CD4-positive, alpha-beta T cell treated with Interleukin-12 subunit alpha and Interleukin-12 subunit beta, for 1 hour (primary cell): ENCODE measurements at places on chromosomes 1 and 21.

DNA sequence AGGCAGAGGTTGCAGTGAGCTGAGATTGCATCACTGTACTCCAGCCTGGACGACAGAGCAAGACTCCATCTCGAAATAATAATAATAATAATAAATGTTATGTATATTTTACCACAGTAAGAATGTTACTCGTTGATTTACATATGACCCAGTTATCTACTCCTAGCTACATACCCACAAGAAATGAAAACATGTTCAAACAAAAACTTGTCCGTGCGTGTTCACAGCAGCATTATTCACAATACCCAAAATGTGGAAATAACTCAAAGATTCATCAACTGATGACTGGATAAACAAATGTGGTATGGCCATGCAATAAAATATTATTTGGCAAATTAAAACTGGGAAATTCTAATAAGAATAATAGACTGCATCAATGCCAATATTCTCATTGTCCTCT, 31.7 kb upstream of the ENSA start:
- no peak for DNase-seq

DNA sequence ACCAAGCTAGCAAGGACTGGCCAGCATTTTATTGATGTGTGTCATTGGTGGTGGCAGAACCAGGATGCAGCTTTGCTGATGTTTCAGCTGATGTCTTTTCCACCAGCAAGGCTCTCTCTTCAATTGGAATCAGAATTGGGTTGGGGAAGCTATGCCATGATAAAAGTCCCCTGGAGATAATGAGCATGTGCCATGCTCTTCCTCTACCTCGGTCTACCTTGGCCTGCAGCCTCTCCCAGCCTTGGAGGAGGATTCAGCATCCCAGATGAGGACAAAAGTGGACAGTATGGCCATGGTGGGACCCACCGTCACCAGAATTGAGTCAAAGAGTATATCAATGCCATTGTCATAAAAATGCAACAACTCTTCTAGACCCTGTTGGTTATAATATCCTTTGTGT, 8.6 kb downstream of the AVPR1B start:
- no peak for DNase-seq

- DNase-seq = no peak
These were observed 3.0 kb downstream of the SLC19A1 start for GRCh38 chr21:45539046-45539795.

DNA sequence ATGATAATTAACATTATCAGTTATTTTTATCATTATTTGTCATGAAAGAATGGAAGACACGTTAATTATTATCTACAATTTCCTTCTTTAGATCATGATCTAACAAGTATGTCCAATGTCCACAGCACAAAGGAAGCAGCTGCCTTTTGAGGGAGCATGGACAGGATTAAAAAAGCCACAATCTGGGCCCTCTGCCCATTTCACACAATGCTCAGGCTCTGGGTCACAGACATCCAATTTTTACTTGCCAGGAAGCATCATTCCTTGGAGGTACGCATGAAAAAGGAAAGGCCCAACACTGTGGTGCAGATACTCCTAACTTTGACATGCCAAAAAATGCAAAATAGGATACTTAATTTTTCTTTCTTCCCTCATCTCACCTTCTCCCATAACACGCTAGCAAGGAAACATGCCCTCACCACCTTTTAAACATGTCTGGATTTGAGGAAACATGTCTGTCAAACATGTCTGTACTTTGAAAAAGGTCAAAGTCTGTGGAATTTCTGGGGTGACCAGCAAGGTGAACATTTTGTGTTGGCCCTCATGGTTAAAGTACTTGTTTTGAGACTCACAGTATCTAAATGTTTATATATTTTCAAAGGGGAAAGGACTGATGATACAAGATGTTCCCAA, 40.0 kb downstream of the GADD45A start:
- DNase-seq = no peak

DNA sequence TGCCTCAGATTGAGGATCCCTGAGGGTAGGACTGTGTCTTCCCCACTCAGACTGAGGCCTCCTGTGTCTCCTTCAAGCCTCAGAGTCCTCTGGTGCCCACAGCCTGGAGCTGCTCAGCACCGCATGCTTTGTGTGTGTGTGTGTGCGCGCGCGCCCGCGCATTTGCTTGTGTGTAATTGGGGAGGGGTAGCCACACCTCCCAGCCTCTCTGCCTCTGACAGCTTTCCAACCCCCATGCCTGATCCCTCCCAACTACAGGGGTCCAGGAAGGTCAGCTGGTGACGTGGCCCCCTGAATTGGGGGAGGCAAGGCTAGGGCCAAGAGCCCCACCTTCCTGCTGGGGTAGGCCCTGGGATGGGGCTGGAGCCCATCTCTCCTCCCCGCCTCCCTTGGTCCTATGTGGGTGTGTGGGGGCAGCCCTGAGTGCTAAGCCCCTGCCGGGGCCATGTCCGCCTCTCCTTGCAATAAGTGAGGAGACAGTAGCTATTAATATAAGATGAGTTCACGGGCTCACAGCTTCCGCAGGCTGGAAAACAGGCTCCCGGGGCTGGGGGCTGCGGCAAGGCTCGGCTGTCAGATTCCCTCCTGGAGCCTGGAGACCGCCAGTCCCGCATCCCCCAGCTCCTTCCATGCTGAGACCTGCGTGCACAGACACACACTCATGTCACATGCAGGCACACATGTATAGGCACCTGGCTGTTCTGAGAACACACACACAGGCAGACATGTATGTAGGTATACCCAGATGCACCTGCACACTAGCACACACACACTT, 7.0 kb downstream of the GPR3 start:
- no peak for DNase-seq

DNA sequence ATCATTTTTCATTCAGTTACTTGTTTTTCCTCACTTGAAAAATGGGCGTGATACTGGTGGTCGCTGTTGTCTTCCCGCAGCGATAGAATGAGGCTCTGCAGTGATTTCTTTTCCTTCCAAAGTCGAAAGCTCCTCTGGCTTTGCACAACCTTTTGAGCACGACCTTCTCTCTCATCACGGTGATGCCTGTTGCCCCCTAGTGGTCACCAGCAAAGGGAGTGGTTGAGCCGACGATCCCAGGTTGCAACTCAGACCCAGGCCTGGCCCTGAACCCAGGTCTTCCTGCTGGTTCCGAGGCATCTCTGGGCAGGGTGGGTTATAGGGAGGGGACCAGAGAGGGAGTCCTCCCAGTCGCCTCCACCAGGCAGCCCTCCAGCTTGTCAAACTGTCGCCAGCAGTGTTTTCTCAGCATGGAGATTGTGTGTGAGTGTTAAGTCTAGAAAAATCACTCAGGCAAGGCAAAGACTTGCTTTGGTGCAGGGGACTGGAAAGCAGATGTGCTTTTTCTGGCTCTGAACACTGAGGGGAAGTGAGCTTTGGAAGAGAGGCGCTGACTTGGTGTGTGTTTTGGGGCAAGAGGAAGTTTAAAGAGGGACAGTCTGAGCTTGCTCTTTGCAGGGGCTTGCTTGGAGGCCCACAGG, 285.3 kb downstream of the CAMTA1 start:
- DNase-seq = peak; percentile 46

- DNase-seq = no peak
These were observed 38.2 kb downstream of the BRINP3 start for GRCh38 chr1:190439447-190439846.

- no peak for DNase-seq
These were observed 55.6 kb downstream of the GLUL start for GRCh38 chr1:182335771-182336566.

DNA sequence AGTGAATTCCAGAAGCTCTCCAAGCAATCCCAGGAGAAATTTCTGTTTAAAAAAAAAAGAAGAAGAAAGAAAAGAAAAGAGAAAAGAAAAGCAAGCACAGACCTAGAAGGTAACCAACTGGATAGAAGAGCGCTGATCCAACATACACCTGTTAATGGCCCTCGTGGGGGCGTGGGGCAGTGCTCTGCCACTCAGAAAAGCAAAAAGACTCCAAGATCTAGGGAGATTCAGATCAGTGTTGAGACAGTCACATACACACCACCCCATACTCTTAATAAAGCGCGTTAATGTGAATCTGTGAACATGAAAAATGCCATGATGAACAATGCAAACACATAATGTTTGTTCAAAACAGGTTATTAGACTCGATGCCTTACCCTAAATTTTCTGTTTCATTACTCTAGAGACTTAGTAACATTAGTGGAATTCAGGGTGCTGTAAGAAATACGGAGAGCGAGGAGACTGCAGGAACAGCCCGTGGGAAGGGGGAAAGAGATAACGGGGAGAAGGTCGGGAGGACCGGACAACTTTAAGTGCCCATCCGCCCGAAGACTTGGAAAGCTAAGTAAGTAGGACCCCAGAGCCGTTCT, 406 bp downstream of the NME7 start:
- no peak for DNase-seq

DNA sequence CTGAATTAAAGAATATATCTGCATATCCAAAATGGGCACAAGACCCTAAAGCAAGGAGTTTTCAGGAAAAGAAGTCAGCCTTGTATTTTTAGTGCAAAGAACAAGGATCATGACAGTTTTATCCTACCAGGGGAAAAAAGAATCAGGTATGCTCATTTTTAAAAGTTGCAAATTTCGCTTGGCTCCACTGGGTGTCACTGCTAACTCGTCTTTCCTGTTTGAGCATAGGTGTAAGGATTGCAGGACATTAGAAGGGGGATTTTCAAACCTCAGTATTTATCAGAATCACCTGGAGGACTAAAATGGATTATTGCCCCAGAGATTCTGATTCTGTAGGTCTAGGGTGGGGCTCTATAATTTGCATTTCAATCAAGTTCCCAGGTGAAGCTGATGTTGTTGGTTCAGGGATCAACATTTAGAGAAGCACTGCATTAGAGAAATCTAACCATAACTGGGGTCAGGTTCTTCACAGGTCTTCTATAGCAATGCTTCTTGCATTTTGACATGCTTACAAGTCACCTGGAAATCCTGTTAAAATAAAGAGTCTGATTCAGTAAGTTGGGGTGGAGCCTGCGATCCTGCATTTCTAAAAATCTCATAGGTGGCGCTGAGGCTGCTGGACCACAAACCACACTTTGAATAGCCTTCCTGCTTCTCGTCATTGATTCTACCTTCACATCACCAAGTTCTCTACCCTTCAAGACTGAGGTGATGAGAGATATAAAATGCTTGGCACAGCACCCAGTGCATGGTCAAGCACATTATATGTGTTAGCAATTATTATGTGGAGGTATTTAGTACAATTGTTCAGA, 39.6 kb downstream of the NUF2 start:
- peak; percentile 1 for DNase-seq

GRCh38 chr1:52142220-52143183, 613 bp downstream of the ZFYVE9 start:
- no peak for DNase-seq

DNA sequence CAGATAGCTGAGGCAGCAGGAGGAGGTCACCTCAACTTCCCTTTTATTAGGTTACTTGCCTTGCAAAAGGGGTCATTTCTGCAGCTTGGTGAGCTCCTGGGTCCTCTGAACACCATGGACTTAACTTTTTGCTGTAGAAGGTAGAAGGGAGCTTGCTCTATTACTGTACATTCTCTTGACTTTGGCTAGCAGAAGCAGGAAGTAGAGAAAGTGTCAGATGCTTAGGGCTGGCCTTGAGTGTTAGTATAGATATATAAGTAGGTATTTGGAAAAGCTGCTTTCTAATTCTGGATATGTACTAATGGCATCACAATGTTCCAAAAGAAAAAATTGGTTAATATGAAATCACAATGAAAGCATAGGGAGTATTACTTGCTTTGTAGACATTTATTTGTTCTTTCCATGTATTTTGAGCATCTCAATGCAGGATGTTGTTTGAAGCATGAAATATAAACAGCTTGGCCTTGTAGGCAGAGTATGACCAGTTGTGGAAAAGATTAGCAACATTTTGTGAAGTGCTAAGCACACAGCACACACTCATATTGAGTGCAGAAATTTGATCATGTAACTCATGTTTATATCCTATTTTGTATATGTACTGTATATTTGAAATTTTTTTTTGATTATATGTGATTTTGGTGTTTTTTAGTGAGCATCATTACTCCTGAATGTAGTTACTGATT, 108.8 kb downstream of the DYRK1A start:
- no peak for DNase-seq

- DNase-seq = no peak
These were observed 17.9 kb downstream of the CSRP1 start for GRCh38 chr1:201488830-201489589.

GRCh38 chr1:18279351-18280074, 171.9 kb downstream of the IGSF21 start:
- DNase-seq = no peak

DNA sequence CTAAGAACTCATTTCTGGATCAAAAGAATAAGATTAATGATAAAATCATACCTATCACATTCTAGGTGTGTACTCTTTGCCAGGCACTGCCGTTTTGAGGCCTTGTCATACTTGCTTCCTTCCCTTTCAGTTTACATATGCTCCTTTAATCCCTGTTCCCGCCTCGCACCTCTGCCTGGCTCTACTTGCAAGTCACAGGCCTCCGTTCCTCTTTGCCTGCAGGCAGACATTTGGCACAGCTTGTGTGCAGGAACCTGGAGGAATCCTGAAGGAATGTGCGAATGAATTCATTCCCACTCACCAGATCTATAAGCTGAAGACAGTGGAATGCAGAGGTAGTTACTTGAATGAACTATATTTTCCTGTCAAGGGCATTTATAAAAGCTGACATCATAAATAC, 13.8 kb downstream of the WLS start:
- no peak for DNase-seq

- DNase-seq = no peak
These were observed 276.8 kb upstream of the GREM2 start for GRCh38 chr1:240888787-240889048.

- DNase-seq = no peak
These were observed 27.1 kb upstream of the PDE4B start for GRCh38 chr1:65765631-65766030.

DNA sequence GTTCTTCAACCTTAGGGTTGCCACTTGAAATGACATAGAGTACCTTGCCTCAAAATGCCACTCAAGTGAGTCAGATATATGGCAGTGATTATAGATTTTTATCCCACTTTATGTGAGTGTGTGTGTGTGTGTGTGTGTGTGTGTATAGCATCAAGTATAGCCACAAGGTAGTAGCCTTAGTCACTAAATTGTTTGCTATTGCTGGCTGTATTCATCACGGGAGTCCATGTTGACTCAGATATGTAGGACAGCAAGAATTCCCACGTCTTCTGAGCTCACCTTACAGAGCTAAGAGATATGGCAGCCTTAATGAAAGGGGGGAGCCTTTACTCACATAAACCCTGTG, 9.3 kb downstream of the ETS2 start:
- DNase-seq = no peak

DNA sequence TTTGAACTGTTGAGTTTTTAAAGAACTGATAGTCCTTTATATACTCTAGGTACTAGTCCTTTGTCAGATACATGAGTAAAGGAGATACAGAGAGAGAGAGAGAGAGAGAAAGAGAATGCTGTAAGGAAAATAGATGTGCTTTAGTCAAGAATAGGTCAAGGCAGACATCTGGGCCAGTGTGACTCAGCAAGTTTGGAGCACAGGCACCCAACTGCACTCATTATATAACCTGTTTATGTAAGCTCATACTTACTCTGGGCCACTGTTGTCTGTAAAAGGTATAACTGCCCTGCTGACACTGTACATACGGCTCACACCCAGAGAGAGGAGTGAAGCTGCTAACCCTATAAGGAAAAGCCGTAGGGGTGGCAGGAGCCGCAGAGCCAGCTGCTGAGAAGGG, 32.2 kb upstream of the AKT3 start:
- DNase-seq = no peak
